Fibroblast of upper back skin (primary cell): ENCODE measurements at places on chromosomes 2 and 18.
A peak's percentile ranks its signal among the peaks of the same experiment; 100 is the strongest.

DNA sequence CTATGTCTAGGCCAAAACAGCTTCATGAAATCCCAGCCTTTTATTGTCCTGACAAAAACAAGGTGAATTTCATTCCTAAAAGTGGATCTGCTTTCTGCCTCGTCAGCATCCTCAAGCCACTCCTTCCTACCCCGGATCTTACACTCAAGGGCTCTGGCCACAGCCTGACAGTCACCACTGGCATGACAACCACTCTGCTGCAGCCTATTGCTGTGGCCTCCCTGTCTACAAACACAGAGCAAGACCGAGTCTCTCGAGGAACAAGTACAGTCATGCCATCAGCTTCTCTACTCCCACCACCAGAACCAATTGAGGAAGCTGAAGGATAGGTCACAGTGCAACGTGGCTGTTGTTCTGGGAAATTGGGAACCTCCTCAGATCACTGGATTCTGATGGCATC is 106.1 kb downstream of the ICA1L start:
- no peak for DNase-seq

GRCh38 chr2:212135739-212136138 is 402.9 kb downstream of the ERBB4 start:
- DNase-seq: no peak

DNA sequence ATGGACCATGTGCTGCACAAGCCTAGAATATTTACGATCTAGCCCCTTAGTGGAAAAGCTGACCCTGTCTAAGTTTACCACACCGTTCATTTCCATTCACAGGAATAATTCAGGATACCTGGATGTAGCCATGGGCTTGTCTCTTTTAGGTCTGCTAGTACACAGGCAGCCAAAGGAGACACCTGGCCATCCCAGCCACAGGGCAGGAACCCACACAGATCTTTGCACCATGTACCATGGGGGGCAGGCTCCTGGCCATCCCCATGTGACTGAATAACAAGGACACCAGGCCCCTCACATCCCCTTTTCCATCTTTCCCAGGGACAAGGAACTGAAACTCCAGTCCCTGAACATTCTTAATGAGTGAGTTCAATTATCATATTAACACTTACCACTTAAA is 467.3 kb upstream of the MYT1L start:
- DNase-seq: no peak

GRCh38 chr2:47891369-47892337 is 14.6 kb downstream of the FBXO11 start:
- peak; percentile 54 for DNase-seq

- DNase-seq: peak; percentile 75
Observed at GRCh38 chr18:8771930-8772329, 66.6 kb downstream of the MTCL1 start.

GRCh38 chr18:79543861-79544385 is 135.7 kb upstream of the CTDP1 start:
- DNase-seq: no peak

DNA sequence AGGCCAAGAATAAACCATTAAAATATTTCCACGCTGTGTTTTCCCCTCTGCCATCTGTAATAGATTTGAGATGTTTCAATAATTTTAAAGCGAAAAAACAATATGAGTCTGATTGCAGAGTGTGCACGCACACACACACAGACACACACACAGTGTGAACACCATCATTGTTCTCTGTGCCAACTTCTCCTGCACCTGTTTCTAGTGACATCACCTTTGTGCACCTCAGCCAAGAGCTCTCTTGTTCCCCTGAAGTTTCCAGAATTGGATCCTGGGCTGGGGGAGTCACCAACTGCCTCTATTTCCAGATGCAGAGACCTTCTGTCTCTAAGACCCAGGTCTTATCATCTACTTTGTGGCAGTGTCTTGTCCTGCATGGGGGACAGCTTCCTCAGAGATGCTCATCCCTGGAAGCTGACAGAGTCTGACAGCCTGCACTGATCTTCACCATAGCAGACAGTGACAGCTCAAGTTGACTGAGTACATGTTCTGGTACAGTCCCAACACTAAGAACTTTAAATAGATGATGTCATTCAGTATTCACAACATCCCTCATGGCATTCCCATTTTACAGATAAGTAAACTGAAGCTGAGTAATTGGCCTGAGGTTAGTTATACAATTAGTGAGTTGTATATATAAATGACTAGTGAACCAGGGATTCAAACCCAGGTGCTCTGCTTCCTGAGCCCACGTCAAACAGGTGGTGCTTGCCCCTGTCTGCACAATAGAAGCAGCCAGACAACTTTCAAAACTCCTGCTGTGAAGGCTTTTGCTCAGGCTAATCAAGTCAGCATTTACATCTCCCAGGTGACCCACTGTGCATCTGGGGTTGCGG is 39.4 kb downstream of the ACOXL start:
- no peak for DNase-seq

DNA sequence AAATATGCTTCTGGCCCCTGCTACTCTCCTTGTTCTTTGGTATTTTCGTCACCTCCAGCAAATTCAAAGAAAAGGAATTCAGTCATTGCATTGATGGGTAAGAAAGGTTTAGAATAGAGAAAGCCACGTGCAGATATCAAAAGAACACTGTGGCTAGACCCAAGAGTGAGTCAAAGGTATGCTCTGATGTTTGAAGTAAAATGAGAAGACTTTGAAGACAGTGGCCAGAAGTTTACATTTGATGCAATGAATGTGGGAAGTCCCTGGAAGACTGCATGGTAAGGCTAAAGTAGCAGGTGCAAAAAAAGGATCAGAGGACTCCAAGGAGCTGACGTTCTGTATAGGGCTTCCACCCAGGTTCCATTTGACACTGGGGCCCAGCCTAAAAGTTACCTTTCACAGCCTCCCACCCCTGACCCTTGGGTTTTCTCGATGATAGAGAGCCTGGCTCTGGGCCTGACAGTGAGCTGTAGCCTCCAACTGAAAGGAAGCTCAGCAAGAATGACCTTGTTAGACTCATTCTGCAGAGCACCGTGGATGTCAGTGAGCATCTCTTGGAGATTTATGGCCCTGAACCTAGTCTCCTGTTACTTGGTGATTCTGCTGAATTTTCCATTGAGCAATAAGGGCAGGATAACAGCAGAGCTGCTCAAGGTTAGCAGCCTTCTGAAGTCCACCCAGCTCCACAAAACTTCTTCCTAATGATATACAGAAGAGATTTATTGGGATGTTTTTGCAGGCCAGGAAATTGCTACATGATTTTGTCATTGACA is 223.7 kb upstream of the RBBP8 start:
- DNase-seq: peak; percentile 78

GRCh38 chr2:122491011-122491410 is 735.6 kb downstream of the TSN start:
- DNase-seq: no peak

- DNase-seq: peak; percentile 79
Observed at GRCh38 chr2:97969081-97970067, 26.4 kb downstream of the TMEM131 start.

DNA sequence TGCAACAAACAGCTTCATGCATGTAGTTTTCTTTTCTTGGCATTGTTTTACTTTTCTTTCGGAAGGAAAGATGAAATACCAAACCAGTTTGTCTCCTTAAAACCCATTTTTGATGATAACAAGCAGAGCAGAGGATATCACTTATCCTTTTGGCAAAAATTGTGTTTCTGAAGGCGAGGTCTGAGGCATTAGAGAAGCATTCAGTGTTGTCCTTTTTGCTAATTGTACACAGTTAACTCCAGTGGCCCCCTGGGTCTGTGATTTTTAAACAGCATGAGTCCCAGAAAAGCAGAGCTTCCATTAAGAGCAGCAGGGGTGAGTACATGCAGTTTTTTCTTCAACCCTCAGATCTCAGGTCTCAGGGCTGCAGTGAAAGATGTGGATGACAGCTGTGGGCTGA is 41.3 kb downstream of the TTC39C start:
- DNase-seq: peak; percentile 32

GRCh38 chr2:138510319-138510718 is 8.7 kb downstream of the SPOPL start:
- DNase-seq: no peak

GRCh38 chr18:51137891-51138290 is 59.6 kb downstream of the MEX3C start:
- DNase-seq: no peak

DNA sequence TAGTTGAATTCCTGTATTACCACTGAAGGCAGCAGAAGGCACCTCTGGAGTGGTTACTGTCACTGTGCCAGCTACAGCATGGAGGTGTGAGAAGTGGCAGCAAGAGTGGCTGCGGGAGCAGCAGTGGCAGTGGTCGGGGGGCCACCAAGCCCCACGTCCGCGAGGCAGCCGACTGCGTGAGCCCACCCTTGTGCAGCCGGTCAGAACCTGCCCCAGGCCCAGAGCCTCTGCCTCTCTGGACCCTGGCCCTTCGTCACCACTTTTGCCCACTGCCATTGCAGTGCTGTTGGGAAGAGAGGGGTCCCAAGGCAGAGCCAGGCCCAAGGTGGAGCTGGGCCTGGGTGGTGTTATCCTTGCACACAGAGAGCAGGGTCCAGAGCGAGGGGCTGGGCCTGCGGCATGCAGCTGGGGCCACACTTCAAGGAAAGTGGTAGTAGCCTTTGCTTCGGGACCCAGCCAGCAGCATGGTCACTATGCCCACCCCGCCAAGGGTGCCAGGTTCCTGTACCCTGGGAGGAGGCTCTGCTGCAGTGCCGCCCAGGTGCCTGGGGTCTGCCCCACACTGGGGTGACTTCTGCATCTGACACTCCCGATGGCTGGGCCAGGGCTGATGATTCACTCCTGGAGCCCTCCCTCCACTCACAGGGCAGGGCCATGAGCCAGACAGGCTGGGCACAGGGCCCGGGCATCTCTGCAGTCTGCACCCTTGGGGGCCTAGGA is 450.1 kb upstream of the LRATD1 start:
- DNase-seq: no peak

- peak; percentile 17 for DNase-seq
Observed at GRCh38 chr2:96685577-96686459, 43.3 kb downstream of the FER1L5 start.

DNA sequence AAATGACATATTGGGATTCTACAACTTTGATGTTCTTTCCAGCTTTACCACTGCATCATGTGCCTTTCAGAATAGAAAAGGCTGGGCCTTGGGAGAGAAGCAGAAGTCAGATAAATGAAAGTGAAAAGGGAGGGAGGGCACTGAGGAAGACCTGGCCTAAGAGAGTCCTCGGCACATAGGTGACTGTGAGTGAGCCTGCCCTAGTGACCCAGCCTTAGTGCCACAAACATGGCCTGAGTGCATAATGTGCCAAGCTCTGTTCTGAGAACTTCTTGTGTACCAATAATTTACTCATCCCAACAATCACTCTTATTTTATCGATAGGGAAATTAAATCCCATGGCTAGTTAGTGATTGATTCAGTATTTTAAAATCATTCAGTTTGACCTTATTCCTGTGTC is 436.6 kb downstream of the LRP1B start:
- DNase-seq: no peak

GRCh38 chr2:229363185-229363814 is 92.2 kb upstream of the PID1 start:
- DNase-seq: peak; percentile 49

GRCh38 chr18:9860682-9861081 is 25.1 kb upstream of the TXNDC2 start:
- DNase-seq: no peak

GRCh38 chr2:111653103-111653624 is 230.8 kb downstream of the ANAPC1 start:
- no peak for DNase-seq

DNA sequence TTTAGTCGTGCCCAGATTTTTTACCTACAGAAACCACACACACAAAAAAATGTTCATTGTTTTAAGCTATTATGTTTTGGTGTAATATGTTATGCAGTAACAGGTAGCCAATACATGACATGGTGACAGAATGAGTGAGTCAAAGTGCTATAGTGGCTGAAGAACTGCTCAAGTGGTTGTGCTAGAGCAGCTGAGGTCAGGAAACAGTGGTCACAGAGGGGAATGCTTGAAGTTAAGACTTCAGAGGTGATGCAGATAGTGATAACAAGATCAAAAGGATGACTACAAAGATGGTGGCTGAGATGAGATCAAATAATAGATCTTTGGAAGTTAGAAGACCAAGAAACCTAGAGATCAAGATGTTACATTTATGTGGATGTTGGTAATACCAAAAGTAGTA is 174.3 kb downstream of the KCNE4 start:
- no peak for DNase-seq

DNA sequence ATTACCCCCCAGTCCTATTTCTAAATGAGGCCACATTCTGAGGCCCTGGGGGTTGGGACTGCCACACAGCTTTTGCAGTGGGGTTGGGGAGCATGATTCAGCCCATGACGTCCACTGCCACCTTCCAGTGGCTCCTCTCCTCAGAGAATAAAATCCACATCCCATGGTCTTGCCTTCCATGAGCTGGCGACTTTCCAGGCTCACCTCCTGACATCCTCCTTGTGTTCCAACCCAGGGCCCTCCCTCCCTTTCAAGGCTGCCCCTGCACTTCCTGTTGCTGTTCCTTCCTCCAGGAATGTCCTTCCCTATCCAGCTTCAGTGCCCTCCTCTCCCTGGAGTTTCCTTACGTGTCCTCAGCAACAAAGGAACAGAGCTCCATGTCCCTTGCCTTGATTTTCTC is 187.3 kb upstream of the ID2 start:
- no peak for DNase-seq

- DNase-seq: no peak
Observed at GRCh38 chr2:84880645-84881521, at the start of gene TRABD2A. Gene TRABD2A (minus strand): TSS chr2:84881084. CDS start chr2:84881039, 45 bp downstream.

GRCh38 chr2:240912878-240913809 is 7.0 kb downstream of the CROCC2 start:
- DNase-seq: peak; percentile 35

DNA sequence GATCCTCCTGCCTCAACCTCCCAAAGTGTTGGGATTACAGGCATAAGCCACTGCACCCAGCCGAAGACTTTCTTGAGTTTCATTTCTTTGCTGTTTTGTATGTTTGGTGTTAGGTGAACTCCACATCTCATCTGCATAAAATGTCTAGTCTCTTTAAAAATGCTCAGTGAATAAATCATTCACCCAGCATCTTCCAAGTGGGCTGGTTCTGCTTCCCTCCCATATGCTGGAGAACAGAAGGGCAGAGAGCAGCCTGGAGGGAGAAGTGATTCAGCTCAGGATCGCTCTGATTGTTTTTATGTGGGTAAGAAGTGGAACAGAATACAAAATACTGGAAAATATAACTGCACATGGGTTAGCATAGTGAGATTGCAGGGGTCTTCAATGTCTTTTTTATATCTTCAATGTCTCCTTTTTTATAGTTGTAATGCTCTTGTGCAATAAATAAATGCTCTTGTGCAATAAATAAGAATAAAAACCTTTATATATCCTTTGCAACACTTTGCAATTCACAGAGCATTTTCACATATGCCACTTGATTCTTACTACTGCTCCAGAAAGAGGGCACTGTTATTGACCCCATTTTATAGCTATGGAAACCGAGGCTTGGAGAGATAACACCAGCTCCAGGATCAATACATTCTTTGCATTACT is 253.0 kb upstream of the NCKAP5 start:
- peak; percentile 74 for DNase-seq

DNA sequence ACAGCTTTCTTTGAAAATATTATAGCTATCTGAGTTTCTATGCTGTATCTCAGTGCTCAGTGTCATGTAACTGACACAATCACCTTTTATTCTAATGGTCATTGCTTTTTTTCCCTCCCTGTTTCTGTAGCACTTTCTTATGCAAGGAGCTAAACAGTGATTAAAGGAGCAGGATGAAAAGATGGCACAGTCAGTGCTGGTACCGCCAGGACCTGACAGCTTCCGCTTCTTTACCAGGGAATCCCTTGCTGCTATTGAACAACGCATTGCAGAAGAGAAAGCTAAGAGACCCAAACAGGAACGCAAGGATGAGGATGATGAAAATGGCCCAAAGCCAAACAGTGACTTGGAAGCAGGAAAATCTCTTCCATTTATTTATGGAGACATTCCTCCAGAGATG is 56.4 kb downstream of the SCN2A start:
- no peak for DNase-seq

- DNase-seq: peak; percentile 64
Observed at GRCh38 chr2:156332534-156333273, at the start of gene NR4A2. Gene NR4A2 (minus strand): TSS chr2:156332721. CDS start chr2:156330186, 2,535 bp downstream.
